Spinal cord (tissue), 10 donors: ENCODE measurements at places on chromosomes 7 and 10.
A peak's percentile ranks its signal among the peaks of the same experiment; 100 is the strongest.

GRCh38 chr7:12570534-12571461 is at the start of gene SCIN:
Gene SCIN (plus strand): TSS chr7:12570720. CDS start chr7:12570787, 67 bp downstream.
- H3K27ac ChIP-seq: no peak within 1 kb of the TSS
- H3K4me1 ChIP-seq: peaks cover 13% of the 10 kb centered on the region
- H3K27me3 ChIP-seq: peaks cover 24% of the 10 kb centered on the region
- H3K4me3 ChIP-seq: peak within 1 kb of the TSS; percentile 49
- no peak for DNase-seq

- peaks cover 13% of the 10 kb centered on the region for H3K36me3 ChIP-seq
- no peak for DNase-seq
- H3K27ac ChIP-seq: no peak overlapping the region
- peaks cover 69% of the 10 kb centered on the region for H3K4me1 ChIP-seq
- no peaks in the 10 kb centered on the region for H3K27me3 ChIP-seq
These were observed 102.8 kb downstream of the TNS3 start for GRCh38 chr7:47478926-47479711.

GRCh38 chr7:113730309-113730955 is 188.4 kb downstream of the PPP1R3A start:
- no peaks in the 10 kb centered on the region for H3K27me3 ChIP-seq
- H3K4me3 ChIP-seq: no peak overlapping the region
- H3K27ac ChIP-seq: no peak overlapping the region
- DNase-seq: no peak

- H3K4me1 ChIP-seq: no peaks in the 10 kb centered on the region
- peaks cover 61% of the 10 kb centered on the region for H3K36me3 ChIP-seq
- H3K27ac ChIP-seq: no peak overlapping the region
- no peaks in the 10 kb centered on the region for H3K27me3 ChIP-seq
These were observed 68.9 kb downstream of the RNF216 start for GRCh38 chr7:5712566-5712965.

GRCh38 chr10:18449611-18450026 is 201.8 kb downstream of the NSUN6 start:
- no peaks in the 10 kb centered on the region for H3K27me3 ChIP-seq
- peaks cover 11% of the 10 kb centered on the region for H3K4me1 ChIP-seq
- H3K36me3 ChIP-seq: no peaks in the 10 kb centered on the region
- no peak overlapping the region for H3K27ac ChIP-seq
- DNase-seq: no peak

DNA sequence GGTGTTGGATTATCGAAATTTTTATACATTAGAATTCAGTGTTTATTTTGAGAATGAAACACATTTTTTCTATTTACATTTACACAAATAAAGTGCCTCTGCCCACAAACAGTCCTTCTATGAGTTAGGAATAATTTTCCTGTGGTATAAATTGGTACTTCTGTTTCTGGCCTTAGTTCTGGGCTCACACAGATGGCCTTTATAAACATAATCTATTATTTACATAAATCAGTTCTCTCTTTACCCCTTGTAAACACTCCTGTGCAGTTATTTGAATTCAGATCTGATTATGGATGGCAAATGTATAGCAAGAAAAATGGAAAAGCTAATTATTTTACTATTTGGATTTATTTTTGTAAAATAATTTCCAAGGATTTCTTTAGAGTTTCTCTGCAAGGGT is 143.2 kb downstream of the PRKG1 start:
- no peaks in the 10 kb centered on the region for H3K36me3 ChIP-seq
- DNase-seq: no peak
- H3K4me1 ChIP-seq: peaks cover 3% of the 10 kb centered on the region
- H3K27me3 ChIP-seq: no peaks in the 10 kb centered on the region
- H3K4me3 ChIP-seq: no peak overlapping the region

- peaks cover 8% of the 10 kb centered on the region for H3K4me1 ChIP-seq
- no peak overlapping the region for H3K4me3 ChIP-seq
- H3K27ac ChIP-seq: no peak overlapping the region
- no peak for DNase-seq
- H3K27me3 ChIP-seq: no peaks in the 10 kb centered on the region
- no peaks in the 10 kb centered on the region for H3K36me3 ChIP-seq
These were observed 183.4 kb upstream of the PLXNA4 start for GRCh38 chr7:132759482-132760243.

GRCh38 chr7:120468611-120469010 is 195.6 kb downstream of the KCND2 start:
- DNase-seq: no peak
- H3K27ac ChIP-seq: no peak overlapping the region
- H3K4me3 ChIP-seq: no peak overlapping the region
- no peaks in the 10 kb centered on the region for H3K4me1 ChIP-seq
- H3K27me3 ChIP-seq: no peaks in the 10 kb centered on the region
- no peaks in the 10 kb centered on the region for H3K36me3 ChIP-seq

GRCh38 chr10:9922126-9922870 is 1095.4 kb upstream of the CELF2 start:
- H3K27me3 ChIP-seq: no peaks in the 10 kb centered on the region
- H3K4me1 ChIP-seq: no peaks in the 10 kb centered on the region
- H3K27ac ChIP-seq: no peak overlapping the region
- H3K4me3 ChIP-seq: no peak overlapping the region

- DNase-seq: peak; percentile 40
- peaks cover 5% of the 10 kb centered on the region for H3K36me3 ChIP-seq
- no peak overlapping the region for H3K27ac ChIP-seq
These were observed 35.3 kb downstream of the CAPZA2 start for GRCh38 chr7:116897661-116898060.

DNA sequence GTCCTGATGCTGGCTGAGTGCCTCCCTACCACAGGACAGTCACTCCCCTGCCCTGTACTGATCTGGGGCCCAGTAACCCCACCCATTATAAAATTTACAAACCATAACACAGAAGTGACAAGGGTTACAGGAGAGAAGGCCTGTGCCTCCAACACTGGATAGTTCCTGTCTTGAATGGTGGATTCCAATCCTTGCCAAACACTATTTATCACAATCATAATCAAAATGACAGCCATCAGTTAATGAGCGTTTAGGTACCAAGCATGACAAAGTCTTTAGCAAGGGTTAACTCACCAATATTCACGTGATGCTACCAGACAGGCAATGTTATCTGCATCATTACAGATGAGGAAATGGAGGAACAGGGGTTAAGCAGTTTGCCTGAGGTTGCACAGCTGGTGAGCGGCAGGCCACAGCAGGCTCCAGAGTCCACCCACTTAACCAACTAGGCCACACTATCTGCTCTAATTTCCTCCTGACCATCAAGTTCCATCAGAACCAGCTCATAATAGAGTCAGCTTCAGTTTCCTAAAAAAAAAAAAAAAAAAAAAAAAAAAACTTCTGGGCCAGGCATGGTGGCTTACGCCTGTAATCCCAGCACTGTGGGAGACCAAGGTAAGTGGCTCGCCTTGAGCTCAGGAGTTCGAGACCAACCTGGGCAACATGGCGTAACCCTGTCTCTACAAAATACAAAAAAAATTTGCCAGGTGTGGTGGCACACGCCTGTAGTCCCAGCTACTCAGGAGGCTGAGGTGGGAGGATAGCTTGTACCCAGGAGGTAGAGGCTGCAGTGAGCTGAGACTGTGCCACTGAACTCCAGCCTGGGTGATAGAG is 14.2 kb downstream of the PDLIM1 start:
- no peaks in the 10 kb centered on the region for H3K4me1 ChIP-seq
- H3K36me3 ChIP-seq: no peaks in the 10 kb centered on the region
- no peak overlapping the region for H3K4me3 ChIP-seq
- DNase-seq: no peak

DNA sequence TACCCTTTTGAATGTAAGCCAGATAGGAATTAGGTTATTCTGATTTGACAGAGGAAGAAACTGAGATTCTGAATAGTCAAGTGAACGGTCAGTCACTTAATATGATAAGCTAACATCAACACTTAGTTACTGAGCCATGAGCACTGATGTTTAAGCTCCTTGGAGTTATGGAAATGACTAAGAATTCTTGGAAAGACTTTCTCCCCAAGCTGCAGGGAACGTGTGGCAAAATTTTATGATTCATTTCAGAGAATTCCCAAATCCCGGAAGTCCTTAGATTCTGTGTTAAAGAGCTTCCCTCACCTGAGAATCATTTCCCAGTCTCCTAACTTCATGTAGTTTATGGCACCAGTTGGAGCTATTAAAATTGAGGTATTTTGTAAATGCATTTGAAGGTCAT is 330.9 kb downstream of the XPNPEP1 start:
- no peaks in the 10 kb centered on the region for H3K36me3 ChIP-seq
- DNase-seq: no peak
- H3K27me3 ChIP-seq: no peaks in the 10 kb centered on the region
- no peak overlapping the region for H3K27ac ChIP-seq
- no peaks in the 10 kb centered on the region for H3K4me1 ChIP-seq
- no peak overlapping the region for H3K4me3 ChIP-seq

DNA sequence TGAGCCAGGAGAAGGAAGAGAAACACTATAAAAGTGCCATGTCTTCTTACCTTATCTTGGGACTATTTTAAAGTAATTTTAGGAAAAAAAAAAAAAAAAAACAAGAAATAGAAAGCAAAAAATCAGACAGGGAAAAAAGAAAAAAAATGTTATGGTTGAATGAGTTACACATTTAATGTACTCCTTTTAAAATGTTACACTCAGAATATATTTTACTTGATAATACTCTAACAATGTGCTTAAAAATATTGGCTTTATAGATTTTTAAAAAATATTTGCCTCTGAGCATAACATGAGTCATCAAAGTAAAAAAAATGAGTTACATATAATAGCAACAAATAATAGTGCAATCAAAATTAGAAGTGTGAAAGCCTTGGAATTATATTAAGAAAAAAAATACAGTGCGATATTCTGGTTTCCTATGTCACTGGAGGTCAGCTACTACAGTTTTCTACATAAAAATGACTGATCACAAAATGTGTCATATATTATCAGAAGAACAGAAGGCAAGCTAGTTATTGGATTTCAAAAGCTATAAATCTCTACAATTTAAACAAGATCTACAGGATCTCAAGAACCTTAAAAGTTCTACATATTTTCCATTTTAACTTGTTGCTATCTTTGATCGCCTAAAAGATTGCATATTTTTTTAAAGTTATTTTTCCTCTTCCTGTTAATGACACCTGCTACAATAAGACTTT is 231.1 kb upstream of the CCDC6 start:
- H3K27me3 ChIP-seq: no peaks in the 10 kb centered on the region
- no peak for DNase-seq
- peaks cover 3% of the 10 kb centered on the region for H3K4me1 ChIP-seq
- H3K4me3 ChIP-seq: no peak overlapping the region
- no peaks in the 10 kb centered on the region for H3K36me3 ChIP-seq

- no peaks in the 10 kb centered on the region for H3K4me1 ChIP-seq
- DNase-seq: peak; percentile 88
- H3K4me3 ChIP-seq: no peak overlapping the region
These were observed 522.5 kb downstream of the ETV1 start for GRCh38 chr7:13466874-13467547.
